Inflammatory macrophage (primary cell): ENCODE measurements at places on chromosomes 2 and 18.

DNA sequence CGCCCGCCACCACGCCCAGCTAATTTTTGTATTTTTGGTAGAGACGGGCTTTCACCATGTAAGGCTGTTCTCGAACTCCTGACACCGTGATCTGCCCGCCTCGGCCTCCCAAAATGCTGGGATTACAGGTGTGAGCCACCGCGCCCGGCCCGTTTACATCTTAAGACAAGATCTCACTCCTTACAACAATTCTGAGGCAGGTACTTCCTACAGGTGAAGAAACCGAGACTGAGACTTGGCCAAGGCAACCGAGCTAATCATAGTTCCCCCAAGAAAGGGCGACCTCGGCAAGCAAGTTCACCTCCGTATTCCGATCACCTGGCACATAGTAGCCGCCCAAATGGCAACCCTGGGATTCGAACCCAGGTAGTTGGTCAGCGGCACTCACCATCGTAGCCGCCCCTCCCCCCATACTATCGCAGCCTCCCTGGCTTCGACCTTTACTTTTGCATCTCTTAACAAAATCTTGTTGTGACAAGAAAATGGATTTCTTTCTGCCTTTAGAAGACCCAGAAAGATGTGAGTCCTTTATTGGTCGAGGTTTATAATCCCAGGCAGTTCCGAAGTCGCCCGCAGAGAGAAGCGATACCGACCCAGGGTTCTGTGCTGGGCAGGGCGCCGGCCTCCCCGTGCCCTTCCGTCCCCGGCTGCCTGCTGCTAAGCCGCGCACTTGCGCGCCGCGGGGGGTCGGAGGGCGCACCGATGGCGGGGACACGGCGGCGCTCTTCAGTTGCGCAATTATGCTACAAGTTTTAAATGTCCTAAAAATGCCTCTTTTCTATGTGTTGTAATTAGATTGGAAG lies 1.1 kb upstream of the FZD5 start:
- no peak for DNase-seq

DNA sequence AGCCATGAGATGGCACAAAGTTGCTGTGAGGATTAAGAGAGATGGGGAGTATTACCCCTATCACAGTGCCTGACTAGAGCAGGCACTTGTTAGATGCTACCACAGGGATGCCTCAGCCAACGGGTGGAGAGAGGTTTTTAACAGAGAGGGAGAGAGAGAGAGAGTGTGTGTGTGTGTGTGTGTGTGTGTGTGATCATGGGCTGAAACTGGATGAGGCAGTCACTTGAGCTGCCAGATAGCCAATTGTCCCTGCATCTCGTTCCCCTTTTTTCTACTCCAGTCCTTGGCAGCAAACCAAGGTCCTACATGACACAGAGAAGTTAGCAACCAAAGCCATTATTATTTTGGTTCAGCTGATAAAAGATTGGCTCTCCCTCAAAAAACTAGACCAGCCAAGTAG lies 3.0 kb downstream of the CD8A start:
- DNase-seq: peak; percentile 52

GRCh38 chr2:95122197-95122551 lies 566 bp upstream of the MRPS5 start:
- no peak for DNase-seq

DNA sequence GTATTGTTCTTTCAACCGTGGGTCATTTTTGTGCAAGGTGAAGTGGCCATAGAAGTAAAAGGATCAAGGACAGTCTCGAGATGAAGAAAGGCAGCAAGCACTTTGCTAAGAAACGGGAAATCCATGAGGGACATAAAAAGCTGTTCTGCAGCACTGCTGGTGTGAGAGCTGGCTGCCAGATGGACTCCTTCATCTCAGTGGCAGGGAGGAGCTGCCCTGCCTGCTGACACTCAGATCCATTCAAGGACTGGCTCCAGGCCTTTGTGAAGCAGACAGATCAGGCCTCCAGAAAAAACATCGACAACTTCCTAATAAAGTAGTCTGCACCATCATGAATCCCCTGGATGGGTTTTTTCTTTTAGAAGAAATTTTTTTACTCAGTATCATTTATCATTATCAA lies 29.5 kb downstream of the RMC1 start:
- DNase-seq: no peak

DNA sequence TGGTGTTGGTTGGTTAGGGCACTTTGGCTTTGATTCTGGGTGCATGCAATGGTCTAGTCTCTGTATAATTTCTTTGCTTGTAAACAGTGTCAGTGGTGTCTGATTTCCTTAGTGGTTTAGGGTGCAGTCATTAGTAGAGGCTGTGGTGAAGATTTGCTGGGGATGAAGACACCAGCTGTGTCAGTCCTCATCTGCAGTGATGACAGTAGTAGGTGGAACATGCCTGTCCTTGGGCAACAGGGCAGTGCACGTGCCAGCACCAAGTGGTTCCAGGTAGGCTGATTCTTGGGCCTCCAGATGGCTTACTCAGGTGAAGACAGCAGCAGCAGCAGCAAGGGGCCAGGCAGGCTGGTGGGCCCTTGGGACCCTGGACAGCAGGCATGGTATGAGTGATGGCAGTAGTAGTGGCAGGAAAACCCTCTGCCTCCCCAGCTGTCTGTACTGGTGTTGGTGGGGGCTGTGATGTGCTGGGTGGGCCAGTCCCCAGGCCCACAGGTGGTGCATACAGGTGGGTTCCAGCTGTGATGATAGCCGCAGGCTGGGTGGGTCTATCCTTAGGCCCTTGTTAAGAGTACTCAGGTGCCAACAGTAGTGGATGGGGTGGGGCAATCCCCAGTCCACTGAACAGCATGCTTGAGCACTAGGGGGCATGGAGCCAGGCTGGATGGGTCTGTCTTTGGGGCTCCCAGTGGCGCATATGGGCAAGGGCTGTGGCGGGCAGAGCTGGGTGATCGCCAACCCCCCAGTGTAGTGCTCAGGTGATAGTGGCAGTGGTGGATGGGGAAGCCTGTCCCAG lies 140.7 kb upstream of the THUMPD2 start:
- DNase-seq: no peak

DNA sequence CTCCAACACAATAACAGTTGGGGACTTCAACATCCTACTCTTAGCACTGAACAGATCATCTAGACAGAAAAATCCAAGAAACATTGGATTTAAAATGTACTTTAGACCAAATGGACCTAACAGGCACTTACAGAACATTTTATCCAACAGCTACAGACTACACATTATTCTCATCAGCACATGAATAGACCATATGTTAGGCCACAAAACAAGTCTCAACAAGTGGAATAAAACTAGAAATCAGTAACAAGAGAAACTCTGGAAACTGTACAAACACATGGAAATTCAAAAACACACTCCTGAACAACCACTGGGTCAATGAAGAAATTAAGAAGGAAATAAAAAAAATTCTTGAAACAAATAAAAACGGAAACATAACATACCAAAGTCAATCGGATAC lies 117.5 kb downstream of the ACVR1 start:
- DNase-seq: no peak

GRCh38 chr18:48137374-48138081 lies 207.1 kb upstream of the SMAD2 start:
- DNase-seq: peak; percentile 60

DNA sequence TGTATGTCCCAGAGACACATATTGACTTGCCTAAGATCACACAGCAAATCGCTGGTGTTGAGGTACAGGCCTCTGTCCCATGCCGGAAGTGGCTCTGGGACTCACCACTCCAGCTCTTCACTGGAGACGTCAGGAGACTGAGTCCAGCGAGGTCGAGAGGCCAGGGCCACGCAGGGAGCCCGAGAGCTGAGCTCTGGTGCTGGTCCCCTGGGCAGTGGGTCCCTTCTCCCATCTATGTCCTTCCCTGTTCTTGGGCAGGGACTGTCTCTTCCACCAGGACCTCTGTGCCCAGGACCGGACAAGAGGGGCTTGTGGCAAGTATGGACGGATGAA lies 62.4 kb upstream of the TWIST2 start:
- DNase-seq: no peak

- no peak for DNase-seq
These were observed 15.3 kb upstream of the CD28 start for GRCh38 chr2:203691149-203691548.

GRCh38 chr2:62147610-62148301 lies 48.2 kb upstream of the B3GNT2 start:
- peak; percentile 38 for DNase-seq

DNA sequence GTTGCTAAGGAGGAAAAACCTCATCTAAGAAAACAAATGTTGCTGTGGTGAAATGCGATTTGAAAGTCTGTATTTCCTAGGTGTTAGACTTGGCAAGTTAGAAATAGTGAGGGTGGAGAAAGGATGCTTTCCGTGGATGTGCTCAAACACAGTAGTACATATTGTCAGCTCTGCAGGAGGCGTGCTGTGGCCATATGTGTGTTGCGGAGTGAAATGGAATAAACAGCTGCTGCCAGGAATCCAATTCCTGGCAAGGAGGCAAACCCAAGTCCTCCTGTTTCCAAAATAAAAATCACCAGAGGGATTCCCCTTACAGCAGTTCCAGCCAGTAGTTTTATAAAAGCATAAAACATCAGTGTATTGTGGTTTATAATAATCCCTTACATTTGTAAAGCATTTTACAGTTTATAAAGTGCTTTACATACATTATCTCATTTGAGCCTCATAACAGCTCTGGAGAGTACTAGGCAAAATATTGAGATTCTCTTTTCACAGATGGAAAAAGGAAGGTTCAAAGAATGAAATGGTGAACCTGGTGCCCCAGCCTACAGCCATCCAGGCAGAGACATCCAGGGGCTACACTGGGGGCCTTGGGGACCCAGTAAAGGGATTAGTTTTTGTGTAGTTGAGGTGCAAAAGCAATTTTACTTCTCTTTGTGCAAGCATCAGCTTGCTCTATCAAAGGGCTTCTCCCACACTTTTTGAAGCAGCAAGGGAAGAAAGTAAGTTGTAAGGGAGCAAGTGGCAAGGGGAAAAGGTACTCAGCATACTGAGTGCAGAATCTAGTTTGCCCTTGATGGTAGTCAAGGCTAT lies 206.0 kb downstream of the AGPS start:
- DNase-seq: no peak

GRCh38 chr18:15165048-15165447 lies 417.1 kb downstream of the ANKRD30B start:
- no peak for DNase-seq
